Right forelimb (tissue), 1 donor: ENCODE measurements at places on chromosomes 12 and 14.

DNA sequence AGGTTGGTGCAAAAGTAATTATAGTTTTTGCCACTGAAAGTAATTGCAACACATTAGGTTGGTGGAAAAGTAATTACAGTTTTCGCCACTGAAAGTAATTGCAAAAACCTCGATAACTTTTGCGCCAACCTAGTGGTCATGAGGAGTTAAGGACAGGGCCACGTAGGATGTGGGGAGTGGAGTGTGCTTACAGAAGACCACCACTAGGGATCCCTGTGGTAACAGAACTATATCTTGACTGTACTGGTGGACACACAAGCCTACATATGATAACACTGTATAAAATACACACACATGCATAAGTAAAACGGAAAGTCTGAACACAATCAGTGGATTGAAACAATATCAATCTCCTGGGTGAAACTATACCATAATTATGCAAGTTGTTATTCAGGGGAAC is 187.4 kb upstream of the ABCD2 start:
- no peak for DNase-seq

GRCh38 chr12:124592481-124593160 is 25.2 kb upstream of the NCOR2 start:
- DNase-seq: no peak

DNA sequence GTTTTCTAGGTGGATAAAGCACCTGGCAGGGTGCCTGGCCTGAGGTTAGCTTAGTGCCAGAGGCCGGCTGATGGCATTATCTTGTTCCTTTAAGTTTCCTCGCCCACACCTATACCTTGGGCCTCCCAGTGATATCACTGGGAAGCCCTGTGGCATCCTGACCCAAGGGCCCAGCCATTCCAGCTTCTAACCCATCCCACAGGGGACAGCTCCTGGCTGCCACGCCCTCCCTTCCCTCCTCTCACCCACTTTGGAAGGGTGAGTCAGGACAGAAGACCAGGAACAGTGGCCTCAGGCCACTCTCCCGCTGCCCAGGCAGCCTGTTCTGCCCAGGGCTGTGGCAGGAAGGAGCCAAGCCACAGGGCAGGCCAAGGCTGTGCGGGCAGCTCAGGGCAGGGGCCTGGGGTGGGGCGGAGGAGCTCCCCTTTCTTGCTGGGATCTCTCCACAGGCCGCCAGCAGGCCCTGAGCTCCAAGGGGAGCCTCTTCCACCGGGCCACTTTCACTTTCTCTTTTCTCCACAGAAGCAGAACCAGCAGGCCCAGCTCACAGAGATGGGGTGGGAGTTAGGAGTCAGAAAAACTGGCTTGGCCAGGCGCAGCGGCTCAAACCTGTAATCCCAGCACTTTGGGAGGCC is 75.1 kb downstream of the IRF2BPL start:
- no peak for DNase-seq

DNA sequence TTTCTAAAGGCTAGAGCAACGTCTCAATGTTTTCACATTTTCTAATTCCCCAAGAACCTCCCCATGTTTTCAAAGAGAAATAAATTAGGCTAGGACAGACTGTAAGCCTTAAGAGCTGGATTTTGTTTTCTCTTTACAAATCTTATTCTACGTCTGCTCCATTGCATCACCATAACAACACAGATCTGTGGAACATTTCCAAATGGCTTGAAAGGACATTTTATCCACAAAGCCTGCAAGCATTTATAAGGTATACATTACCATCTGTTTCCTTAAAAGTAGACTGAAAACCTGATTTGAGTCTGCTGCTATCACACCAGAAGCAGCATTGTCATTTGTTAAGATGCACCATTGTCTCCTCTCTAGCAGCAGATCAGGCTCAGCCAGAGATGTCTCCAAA is 115.3 kb upstream of the PLEKHA5 start:
- DNase-seq: no peak

GRCh38 chr14:36293824-36294223 is 26.6 kb downstream of the MBIP start:
- no peak for DNase-seq

DNA sequence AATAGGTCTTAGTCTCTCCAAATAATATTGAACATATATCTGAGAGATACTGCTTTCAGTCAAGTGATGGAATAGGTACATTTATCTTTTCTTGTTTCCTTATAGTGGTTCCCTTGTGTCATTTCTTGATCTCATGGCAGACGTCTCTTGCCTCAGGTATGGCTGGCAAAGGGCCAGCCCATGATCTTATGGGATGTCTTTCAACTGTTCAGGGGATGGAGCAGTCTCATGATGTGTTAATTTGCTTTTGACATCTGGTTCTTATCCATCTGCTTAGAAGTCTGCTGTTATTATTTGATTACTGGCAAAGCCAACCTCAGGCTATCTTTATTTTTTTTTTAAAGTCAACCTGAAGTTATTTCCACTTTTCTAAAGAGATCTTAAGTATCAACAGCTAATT is 262.9 kb downstream of the TMEM117 start:
- no peak for DNase-seq

- no peak for DNase-seq
Observed at GRCh38 chr12:105113094-105113493, 5.6 kb downstream of the WASHC4 start.

DNA sequence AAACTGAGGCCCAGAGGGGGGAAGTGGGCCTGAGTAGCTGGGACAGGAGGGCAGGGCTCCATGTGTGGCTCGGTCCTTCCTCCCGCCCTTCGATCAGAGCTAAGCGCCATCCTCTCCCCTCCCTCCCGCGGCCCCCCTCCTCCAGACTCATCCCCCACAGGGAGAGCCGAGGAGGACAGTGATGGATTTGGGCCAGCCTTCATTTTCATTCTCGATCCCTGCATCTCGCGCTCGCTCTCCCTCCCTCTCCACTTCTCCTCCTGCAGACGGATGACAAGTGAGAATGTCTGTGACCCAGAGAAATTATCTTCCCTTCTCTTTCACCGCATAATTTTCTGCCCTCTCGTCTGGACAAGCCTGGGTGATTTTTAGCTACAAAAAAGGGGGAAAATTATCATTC is 183.3 kb downstream of the RBM19 start:
- no peak for DNase-seq

DNA sequence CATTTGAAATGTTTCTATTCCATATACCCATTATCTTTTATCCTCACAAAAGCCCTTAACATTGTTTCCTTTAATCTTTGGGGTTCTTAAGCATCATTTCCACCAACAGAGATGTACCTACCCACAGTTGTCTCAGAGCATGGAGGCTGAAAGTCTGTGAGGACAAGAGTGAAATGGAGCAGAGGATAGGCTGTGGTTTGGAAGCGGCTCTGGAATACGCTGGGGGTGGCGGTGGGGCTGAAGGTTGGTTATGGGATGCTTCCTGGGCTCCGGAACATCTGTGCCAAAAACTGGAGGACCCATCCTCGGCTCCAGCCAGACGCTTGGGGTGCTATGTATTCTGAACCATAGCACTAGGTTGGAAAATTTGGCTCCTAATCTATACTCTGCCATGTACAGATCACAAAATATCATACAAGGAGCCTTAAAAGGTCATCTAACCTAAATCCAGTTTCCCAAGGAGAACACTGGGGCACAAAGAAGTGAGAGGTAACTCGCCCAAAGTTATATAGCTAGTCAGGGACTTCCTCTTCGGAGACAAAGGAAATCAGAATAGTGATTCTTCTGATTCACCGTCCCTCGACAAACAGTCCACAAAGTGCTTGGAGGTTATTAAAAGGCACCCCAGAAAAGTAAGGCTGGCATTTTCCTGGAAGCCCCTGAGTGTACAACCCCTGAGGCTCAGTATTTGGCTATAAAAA is 2.5 kb downstream of the PPP1R3E start:
- DNase-seq: no peak

GRCh38 chr14:63276492-63277342 is 42.0 kb downstream of the GPHB5 start:
- DNase-seq: no peak

DNA sequence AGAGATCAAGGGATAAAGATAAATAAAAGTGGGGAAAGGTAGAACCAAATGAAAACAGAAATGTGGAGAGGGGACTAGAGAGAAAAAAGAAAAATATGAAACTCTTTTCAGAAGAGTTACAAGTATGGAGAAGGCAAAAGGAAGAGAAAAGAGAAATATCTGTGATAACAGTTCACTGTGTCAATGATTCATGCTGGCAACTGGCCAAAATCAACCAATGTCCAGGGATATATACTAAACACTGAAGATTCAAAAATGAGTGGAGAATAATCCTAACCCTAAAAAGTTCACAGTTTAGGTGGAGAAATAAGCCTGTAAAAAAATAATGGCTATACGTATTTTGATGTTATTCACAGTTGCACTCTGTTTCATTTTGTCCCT is 372.3 kb upstream of the KITLG start:
- DNase-seq: no peak

DNA sequence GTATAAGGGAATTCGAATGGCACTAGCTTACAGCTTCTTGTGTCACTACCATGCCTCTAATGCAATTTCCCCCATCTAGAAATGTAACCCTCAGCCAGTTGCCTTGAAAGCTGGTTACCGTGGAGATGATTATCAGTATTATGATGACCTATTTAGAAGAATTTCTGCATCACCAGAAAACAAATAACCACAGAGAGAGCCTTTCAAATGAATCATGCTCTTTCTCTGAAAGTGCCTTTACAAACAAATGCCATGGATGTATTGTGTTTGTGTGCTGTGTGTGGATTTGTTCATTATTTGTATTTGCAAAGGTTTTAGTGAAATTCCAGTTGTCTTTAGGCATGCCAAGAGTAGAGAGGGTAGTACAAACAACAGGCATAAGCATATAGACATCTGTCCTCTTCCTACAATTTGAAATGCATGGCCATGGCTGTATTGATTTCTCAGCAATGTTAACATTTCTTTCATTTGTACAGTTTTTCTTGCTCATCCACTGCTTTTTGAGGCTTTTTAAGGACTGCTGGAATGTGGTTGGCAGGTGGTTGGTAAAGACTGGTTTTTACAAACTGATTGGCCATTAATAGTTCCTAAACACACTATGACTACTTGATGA is 266.5 kb downstream of the PAWR start:
- DNase-seq: no peak

DNA sequence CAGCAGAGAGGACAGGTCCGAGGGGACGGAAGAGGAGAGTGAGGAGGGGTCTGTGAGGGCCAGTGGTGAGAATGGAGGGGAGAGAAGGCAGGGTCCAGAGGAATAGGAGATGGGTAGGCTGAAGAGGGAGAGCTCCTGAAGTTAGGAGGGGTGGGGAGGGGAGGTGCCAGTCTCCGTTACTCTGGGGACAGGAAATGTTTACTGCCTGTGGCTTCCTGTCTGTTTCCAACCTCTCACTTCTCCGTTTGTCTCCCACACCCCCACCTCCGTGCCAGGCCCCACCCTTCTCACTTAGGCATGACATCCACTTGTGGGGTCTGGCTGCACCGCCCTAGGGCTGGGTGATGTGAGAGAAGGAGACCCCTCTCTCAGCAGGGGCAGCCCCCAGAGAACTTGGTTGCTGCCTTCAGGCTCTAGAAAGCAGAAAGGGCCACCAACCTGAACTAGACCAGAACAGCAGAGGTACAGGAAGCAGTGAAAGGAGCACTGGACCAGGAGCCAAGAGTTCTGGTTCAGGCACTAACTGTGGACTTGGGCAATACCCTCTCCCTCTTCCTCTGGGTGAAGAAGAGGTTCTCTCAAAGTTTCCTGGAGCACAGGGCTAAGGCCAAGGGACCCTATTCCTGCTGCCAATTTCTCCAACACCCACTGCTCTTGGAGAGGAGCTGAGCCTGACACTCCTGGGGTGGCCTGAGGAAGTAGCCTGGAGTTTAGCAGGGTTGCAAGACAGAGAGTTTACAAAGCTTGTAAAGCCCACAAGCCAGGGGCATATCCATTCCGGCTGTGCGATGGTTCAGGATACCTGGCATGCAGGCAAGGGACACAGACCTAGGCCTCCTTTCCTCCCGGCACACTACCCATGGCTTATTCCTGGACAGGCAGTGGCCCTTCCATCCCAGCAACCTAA is 5.5 kb downstream of the ITGA5 start:
- no peak for DNase-seq

DNA sequence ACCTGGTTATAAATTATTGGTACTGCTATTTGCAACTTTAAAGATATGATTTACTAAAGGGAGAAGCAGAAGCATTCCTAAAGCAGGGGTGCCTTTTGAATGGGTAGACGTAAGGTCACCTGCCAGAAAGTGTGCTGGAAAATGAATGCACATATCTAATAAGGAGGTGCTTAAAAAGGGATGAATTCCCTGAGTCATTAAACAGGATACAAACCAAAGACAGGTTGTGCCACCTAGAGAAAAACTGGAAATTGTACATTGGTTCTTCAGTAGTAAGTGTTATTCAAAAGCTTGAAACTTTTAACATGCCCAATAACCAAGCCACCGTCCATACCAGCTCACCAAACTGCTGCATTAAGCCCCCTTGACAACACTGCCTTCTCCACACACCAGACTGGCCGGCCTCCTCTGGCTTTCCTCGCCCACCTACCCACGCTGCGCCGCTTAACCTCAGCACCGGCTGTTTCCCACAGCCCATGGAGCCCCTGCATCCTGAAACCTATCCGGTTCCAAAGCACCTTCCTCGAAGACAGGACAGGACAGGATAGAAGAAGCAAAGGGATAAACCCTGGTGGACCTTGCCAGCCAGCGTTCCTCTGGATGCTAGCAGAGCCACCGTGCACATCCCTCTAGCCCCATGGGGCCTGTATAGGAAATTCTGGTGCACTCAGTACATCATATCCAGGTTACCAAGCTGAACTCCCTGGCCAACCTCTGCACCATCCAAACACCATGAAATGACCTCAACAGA is 201.5 kb upstream of the CAND1 start:
- no peak for DNase-seq

GRCh38 chr12:50999093-50999492 is 27.1 kb downstream of the SLC11A2 start:
- no peak for DNase-seq

- no peak for DNase-seq
Observed at GRCh38 chr12:92021666-92022035, 124.0 kb downstream of the BTG1 start.

DNA sequence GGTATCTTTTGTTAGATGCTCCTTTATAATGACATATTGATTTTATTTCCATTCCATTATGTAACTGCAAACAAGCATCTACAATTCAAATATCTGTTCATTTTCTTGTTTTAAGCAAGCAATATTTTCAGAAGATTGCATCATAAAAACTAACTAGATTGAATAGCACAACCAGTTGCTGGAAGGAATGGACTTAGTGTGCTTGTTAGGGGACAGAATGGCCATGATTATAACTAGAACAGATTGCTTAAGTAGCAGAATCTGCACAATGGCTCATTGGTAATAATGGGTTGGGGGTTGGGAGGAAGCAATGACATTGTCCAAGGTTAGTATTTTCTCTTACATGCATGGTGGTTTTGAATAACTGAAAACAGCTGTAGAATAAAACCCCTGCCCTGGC is 939.5 kb downstream of the SLC16A7 start:
- no peak for DNase-seq

- DNase-seq: no peak
Observed at GRCh38 chr14:42565556-42565955, 958.9 kb downstream of the LRFN5 start.

DNA sequence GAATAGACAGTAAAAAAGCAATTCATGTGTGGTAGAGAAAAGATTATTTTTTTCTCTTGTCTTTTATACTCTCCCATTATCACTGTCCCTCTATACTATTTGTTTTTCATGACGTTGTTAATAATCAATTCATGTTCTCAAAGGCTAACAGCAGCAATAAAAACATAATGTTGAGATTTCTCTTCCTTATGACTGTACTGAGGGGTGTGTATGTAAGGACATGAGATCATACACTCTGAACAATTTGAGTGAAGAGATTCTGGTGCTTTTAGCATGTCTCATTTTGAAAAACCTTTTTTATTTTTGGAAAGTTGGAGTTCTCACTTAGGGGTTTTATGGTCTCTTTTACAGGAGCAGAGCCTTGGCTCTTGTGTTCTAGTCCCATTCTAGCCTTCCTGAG is 3.8 kb upstream of the TSPAN8 start:
- no peak for DNase-seq
